ENCODE measurements at places on chromosomes 4 and X. TPM values are rescaled to one million over a fixed set of nuclear protein-coding genes. Genes with fewer than 3 reads are reported as not detected.

DNA sequence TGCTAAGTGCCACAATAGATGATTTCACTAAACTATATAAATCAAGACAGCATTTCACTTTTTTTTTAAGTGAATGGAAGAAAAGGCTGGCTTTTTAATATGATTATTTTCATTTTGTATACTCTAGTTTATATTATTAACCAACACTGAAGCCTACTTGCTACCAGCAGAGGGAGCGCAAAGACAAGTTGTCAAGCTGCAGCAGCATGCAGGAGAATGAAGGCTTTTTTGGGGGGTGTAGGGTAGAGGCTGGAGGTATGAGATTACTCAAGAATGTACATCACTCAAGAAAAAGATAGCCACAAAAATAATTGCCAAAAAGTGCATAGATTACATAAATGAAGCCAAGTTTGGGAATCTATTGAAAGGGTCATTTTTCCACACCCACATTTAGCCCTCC, 519.5 kb downstream of the FGF13 start:
- DNase-seq = no peak

DNA sequence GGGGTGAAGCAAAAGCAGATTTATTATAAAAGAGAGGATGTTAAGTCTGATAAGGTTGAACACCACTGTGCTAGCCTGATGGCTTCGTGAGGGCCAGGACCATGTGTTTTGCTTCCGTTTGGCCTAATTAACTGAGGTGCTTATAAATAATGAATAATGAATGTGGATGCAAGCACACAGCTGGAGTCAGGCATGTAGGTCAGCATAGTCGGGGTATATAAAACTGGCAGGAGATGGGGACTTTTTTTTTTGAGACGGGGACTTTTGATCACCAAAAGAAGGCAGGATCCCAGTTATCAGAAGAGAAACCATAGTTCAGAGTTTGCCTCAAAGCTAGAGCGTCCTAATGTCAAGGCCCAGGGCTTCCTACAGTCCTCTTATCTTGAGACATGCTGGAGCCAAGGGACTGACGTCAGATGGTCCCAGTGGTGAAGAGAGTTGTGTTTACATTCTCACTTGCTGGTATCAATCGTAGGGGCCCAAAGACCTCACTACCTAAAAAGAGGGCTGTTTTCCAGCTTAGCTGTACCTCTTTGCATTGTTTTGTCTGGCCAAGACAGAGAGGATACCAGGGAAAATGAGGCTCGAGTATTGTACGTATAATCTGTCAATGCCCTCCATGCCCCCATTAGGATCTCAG, 50.4 kb downstream of the RTL9 start:
- no peak for DNase-seq

DNA sequence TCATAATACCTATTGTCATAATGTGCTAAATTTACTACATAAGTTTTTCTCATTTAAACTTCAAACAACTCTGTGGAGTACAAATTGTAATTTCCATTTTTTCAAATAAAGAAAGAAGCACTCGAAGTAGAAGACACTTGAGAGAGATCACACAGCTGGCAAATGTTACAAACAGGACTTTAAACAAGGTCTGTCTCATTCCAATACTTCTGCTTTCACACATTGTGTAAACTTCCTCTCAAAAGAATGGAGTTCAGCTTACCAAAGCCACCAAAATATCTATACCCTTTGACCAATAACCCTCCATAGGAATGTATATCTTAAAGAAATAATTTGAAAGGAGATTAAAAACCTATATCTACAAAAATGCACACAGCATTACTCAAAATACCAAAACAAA, 88.3 kb downstream of the OPHN1 start:
- no peak for DNase-seq

DNA sequence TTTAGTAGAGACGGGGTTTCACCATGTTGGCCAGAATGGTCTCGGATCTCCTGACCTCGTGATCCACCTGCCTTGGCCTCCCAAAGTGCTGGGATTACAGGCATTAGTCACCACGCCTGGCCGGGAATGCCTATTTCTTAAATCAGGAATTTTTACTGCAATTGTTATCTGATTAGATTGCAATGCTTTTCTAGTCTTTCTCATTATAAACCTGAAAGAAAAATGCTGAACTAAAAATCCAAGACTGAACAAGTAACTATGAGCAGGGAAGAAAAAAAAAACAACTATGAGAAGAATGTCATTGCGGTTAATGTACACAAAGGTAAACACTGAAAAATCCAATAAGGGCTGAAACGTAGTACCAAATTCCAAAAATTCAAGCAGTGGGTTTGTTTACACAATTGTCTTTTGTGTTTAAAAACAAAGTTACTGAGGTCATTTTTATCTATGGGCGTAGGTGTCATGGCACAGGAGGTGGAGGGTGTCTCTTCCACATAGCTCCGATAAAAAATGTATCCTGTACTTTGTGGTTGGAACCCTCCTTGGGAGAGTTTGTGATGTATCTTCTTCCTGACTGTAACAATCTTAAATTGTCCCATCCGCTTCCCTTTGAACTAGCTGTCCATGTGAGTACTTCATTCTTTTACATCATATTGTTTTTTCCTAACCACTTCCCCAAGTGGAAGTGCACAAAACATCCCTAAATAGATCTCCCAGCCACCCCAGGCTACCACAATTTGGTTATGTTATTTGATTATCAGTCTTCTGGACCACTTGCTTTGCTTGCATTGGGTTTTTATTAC, 11.1 kb upstream of the TMEM156 start:
- DNase-seq = no peak

DNA sequence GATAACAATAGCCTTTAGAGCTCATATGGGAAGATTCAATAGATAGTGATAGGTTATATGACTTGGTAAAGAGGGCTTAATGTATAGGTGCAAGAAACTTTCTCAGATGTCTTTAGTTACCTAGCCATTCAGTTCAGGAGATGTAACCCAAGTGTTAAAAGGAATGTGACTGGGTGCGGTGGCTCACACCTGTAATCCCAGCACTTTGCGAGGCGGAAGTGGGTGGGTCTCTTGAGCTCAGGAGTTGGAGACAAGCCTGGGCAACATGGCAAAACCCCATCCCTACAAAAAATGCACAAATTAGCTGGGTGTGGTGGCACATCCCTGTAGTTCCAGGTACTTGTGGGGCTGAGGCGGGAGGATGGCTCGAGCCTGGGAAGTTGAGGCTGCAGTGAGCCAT, 7.9 kb downstream of the TET2 start:
- no peak for DNase-seq

Gene SPP1
- 97.0 TPM for total RNA-seq

Gene CPE
- total RNA-seq = 118 TPM
